ENCODE measurements at places on chromosomes 4 and X.

DNA sequence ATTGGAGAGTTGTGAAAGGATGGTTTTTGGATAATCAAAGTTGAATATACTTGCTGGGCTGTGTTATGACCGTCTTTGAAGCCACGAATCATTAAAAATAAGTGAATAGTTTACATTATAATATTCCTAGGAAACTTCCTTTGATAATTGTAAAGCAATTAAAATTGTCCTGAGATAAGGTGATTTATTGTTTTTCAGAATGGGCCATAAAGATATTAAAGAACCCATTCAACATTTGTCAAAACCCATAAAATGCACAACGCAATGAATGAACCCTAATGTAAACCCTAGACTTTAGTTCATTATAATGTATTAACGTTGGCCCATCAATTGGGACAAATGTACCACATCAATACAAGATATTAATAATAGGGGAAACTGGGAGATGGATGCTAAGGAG lies 11.4 kb downstream of the FHL1 start:
- no peak for DNase-seq

DNA sequence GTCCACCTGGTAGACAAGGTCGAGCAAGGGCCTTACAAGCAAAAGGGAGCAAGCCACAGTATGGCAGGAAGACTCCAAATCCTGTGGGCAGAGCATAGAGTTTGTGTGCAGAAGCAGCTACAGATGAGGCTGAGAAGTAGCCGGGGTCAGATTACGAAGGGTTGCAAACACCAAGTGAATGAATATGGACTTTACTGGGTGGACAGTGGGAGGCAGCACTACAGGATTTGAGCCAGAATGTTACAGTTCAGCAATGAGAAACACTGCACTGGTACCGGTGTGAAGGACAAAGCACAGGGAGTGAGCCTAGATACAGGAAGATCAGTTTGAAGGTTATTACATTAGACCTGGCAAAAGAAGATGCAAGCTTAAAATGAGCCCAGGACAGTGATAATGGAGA lies 46.1 kb upstream of the HOPX start:
- no peak for DNase-seq

DNA sequence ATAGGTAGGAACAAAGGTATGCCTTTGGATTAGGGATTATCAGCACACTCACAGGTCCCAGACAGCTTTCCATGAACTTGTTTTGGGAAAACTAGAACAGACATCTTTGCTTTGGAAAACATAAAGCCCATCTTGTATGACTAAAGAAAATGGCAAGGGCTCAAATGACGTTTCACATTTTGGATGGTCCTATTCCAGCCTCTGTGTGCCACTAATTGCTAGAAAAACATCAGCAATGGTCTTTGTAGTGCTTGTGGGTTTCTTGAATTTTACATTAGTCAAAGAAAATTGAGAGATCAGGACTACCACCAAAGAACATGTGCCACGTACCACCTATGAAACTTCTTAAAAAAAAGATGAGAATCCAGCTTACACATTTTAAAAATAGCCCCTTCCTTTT lies 111.4 kb downstream of the HDAC8 start:
- DNase-seq: no peak

DNA sequence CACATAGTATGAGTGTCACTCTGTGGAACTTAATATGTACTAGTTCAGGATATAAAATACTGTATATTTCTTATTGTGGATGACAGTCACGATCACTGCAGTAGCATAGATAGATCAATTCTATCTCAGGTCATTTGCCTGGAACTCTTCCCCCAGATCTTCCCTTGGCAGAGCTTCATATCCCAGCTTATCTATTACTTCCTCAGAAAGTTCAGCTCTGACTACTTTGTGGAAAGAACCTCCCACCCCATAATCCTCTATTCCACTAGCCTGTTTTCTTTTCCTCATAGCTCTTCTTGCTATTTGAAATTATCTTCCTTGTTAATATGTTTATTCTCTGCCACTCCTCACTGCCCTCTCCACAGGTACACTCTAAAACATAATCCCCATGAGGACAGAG lies 10.9 kb downstream of the FAM241A start:
- DNase-seq: no peak

DNA sequence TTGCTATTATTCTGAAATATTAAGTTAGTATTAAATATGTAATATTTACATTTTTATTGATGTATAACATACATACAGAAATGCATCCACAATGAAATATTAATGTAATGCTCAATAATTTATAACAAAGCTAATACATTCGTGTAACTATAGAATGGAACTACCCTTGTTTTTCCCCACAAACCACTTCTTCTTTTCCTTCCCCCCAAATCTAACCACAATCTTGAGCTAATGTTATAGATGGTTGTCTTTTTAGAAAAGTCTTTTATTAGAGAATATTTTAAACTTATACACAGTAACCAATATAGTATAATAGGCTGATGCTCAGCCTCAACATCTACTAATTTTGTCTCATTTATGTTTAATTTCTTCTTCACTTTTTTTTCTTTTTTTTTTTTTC lies 4.5 kb upstream of the ZNF732 start:
- no peak for DNase-seq

DNA sequence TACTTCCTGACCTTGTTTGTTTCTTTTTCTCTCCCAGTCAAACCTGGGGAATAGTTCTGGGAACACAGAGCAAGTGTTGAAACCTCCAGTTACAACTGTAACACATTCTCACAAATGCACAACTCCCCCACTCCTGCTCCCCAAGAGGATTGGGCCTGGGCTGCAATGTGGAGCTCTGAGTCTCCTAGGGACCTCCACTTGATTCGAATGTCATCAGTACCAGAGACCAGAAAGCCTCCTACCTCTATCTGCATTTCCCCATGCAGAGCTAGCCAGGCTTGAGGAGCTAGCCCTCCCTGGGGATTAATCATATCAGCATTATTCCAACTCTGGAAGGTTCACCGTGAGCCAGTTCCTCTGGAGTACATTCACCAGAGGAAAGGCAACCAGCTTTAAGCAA lies 41.7 kb upstream of the CITED1 start:
- no peak for DNase-seq

- DNase-seq: no peak
These were observed 105.3 kb downstream of the DHRSX start for GRCh38 chrX:2395261-2395992.

GRCh38 chr4:74524985-74525384 lies 80.0 kb downstream of the AREG start:
- DNase-seq: no peak

GRCh38 chr4:52657292-52657617 lies 1.8 kb downstream of the USP46 start:
- DNase-seq: no peak

DNA sequence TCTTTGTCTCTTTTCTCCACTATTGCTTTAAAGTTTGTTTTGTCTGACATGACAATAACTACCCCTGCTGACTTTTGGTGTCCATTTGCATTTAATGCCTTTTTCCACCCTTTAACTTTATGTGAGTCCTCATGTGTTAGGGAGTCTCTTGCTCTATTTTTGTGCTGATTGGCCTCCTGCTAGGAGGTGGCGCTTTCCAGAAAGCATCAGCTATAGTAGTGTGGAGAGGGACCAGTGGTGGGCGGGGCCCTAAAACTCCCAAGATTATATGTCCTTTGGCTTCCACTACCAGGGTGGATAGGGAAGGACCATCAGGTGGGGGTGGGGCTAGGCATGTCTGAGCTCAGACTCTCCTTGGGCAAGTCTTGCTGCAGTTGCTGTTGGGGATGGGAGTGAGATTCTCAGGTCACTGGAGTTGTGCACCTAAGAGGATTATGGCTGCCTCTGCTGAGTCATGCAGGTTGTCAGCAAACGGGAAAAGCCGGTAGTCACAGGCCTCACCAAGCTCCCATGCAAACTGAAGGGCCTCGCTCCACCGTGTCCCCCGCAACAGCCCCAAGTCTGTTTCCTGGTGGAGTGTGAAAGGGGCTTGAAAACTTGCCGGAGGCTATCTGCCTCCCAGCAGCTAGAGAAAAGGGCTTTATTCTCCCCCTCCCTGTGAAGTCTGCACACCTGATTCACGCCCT lies 156.3 kb downstream of the CPEB2 start:
- no peak for DNase-seq

GRCh38 chrX:74249963-74250362 lies 54.0 kb upstream of the ZCCHC13 start:
- DNase-seq: no peak

- no peak for DNase-seq
These were observed 57.1 kb downstream of the RELL1 start for GRCh38 chr4:37628977-37629609.

GRCh38 chrX:102126863-102127262 lies 1.4 kb downstream of the TCEAL2 start:
- DNase-seq: no peak

DNA sequence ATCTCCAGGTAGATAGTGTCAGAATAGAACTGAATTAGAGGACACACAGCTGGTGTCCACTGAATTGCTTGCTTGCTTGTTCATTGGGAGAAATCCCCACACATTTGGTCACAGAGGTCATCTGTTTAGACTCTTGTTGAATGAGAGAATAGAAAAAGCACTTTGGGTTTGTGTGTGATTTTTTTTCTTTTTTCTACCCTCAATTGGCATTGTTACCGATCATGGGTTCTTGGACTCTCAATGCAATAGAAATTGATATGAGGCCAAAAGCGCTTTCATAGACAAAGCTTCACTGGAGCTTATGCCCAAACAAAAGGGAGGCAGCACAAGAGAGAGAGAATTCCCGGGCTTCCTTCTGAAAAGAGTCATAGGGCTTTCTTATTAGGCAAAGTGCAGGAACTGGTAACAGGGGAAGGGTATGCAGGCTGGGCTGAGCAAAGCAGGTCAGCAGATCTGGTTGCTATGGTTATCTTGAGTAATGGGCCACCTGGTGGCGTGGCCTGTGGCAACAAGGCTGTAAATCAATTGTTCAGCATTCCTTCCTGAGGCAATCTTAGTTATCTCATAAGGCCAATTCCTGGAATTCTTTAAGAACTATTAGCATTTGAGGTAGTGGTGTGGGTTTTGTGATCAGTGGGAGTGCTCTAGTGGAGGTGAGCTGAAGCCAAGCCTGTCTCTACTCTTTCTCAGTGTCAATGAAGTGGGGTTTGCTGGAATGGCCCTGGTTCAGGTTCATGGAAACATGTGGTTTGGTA lies 5.3 kb upstream of the GPR82 start:
- no peak for DNase-seq

DNA sequence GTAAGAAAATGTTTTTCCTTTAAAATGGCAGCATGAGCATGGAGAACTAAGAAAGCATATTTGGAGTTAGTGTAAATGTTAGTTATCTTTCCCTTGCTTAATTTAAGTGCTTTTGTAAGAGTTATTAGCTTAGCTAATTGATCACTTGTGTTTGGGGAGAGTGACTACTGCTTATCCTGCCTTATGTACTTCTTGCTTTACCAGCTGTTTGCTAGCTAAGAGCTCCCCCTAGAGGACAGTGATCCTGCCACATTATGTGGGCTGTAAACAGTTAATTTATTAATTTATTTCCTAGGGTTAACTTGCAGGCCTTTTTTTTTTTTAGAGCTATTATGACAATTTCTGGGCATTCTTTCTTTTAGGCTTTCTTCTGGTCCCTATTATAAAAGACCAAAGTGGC lies 435.8 kb downstream of the MAGEB5 start:
- no peak for DNase-seq

DNA sequence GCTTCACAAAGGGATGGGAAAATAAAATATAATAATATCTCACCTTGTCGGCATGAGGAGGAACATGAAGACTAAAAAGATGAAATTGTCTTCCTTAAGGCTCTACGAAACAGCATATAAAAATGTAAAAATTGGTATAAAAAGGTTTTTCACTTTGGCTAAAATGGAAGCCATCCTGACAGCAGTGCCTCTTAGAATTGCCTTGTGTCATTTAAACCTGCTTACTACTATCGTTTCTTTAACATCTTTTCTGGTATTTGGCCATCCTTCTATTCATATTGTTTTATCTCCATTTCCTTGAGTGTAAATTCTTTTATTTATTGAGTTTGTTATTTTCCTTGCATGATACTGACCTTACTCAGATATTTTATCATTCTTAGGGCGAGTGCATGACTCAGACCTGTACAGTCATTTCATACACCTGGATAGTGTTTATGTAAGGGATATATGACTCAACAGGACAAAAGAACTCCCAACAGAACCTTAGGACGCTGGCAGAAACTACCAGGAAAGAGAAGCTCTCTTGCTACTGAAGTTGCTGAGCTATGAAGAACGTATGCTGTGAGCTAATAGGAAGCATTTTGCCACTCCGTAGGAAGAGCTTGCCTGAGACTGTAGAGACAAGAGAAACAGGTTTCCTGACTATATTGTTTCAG lies 5.8 kb upstream of the CDKN2AIP start:
- DNase-seq: no peak

DNA sequence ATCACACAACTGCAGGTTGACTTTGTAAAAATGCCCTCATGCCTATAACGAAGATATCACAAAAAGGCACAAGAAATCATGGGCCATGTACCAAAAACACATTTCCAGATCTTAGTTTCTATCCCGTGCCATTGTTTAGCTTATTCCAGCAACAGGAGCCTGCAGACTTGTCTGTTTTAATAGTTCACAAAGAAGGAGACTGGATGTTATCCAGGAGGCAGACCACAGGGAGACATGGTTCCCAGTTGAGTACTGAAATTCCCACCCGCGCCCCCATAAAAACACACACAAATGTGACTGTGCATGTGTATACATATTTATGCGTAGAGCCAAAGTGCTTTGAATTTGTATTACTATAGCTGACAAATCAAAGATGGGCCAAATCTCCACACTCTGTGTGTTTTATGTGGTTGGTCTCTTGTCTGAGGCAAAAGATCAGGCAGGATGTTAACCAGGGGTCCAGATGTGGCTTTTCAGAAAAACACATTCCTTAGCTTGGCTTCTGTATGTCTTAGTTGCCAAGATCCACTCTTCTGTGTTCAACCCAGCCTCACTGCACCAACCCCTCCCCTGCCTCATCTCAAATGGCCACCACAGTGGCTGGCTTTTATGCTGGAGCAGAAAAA lies 469.2 kb upstream of the DIPK2B start:
- no peak for DNase-seq

- DNase-seq: no peak
These were observed 64.1 kb upstream of the PDGFRA start for GRCh38 chr4:54165011-54165410.

- no peak for DNase-seq
These were observed 185.0 kb upstream of the FAM241A start for GRCh38 chr4:111960241-111960667.

DNA sequence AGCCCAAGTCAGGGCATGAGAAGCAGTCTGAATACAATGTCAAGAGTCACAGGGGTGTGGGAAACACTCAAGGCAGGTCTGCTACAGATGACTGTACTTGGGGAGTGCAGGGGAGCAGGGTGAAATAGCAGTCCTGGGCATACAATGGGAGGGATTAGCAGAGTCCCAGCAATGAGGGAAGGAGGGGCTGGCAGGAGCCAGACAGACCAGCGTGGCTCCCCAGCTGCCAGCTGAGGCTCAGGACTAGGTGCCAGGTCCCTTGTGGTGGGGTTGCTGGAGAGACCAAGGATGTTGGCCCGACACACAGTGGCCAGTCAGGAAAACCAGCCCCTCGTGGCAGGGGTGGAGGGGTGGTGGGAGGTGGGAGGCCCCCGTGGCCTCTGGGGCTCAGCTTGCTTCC lies 86.6 kb downstream of the RTL5 start:
- no peak for DNase-seq

- no peak for DNase-seq
These were observed 46.3 kb upstream of the LONRF3 start for GRCh38 chrX:118928151-118928550.

GRCh38 chrX:40552768-40553167 lies 28.0 kb upstream of the ATP6AP2 start:
- no peak for DNase-seq

Measured in B cell (primary cell).